ENCODE measurements at places on chromosomes 5 and 9. TPM values are rescaled to one million over a fixed set of nuclear protein-coding genes. Genes with fewer than 3 reads are reported as not detected.

TMEFF1 gene
- not detected for total RNA-seq

TRIM7 gene
- total RNA-seq, result 16.7 TPM

P4HA2 gene
- 25.5 TPM for total RNA-seq

PCDHB7 gene
- 0.79 TPM for total RNA-seq

SLC34A1 gene
- total RNA-seq, result 0.55 TPM

SPINK13 gene
- total RNA-seq, result not detected

ZNF483 gene
- 4.9 TPM for total RNA-seq

SPINK6 gene
- not detected for total RNA-seq

ADAMTS13 gene
- total RNA-seq, result 2.6 TPM

GRCh38 chr5:98942847-98943246 lies 14.0 kb upstream of the CHD1 start:
- DNase-seq, result no peak

DNA sequence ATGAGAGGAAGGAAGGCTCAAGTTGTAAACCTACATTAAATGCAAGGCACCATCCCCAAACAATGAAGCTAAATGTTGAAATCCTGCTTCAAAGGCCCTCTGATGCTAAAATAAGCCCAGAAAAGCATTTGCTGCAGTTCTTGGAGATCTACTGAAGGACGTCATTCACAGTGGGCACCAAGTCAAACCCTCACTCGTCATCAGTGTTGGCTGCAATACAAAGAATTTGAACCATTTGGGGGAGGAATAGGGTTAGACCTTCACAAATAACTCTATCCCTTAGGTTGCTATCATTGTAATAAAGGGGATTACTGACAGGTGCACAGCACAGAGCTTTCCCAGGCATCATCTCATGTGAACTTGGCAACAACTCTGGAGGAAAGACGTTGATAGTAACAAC lies 9.3 kb upstream of the MEGF9 start:
- no peak for DNase-seq

GRCh38 chr5:176844706-176845391 lies 34.5 kb downstream of the UNC5A start:
- DNase-seq, result no peak

- no peak for DNase-seq
Measured at GRCh38 chr5:2752821-2753439, 1.5 kb upstream of the IRX2 start.

DNA sequence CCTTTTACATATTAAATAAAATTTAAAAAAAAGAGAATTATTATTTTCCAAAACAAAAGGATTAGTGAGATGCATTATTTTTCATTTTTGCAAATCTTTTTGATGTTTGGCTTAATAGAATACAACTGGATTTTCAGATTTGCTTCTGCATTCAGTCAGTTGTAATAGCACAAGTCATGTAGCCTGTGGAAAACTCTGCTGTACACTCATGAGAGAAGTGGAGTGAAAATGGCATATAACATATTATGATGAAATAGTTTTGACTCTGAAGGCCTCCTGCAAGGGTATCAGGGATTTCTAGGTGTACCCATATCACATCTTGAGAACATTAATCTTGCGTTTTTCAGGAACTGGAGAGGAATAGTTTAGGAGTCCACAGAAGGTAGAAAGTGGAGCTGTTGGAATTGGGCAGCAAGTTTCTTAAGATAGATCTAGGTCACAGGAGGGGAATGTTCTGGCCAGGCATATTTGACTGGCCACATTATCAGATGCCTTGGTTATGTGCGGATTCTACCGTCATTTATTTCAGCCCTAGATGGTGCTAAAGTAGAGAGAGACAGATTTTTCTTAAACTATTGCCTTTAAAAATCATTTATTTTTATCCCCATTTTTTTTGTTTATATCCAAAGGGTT lies 16.4 kb downstream of the LNPEP start:
- no peak for DNase-seq

- DNase-seq, result no peak
Measured at GRCh38 chr5:138508958-138509357, 34.1 kb downstream of the ETF1 start.

- DNase-seq, result no peak
Measured at GRCh38 chr5:59709346-59709821, 184.1 kb downstream of the PDE4D start.

DNA sequence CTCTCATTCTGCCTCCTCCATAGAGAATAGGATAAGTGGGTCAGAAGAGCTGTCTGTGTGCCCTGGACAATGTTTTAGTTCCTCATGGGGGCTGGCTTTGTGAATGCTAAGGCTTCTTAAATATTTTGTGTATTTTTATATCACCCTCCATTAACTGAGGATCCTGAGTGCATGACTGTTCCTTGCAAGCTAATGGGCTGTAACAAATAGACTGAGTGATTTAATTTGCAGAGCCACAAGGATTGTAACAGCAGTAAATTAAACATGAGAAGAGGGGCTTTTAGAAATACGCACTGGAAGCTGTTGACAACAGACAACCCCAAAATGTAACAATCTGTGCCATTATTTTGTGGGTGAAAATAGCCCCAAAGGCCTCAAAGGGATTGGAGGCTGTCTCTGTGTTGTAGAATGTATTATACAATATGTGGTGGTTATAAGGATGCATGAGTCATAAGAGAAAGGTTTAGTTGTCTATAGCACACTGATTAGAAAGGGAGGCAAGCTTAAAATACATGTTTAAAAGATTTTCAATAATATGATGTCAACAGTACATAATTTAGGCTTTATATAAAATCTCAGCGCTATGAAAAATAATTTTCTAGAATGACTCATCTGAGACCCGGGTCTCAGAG lies 152.7 kb upstream of the ACTBL2 start:
- DNase-seq, result no peak

DNA sequence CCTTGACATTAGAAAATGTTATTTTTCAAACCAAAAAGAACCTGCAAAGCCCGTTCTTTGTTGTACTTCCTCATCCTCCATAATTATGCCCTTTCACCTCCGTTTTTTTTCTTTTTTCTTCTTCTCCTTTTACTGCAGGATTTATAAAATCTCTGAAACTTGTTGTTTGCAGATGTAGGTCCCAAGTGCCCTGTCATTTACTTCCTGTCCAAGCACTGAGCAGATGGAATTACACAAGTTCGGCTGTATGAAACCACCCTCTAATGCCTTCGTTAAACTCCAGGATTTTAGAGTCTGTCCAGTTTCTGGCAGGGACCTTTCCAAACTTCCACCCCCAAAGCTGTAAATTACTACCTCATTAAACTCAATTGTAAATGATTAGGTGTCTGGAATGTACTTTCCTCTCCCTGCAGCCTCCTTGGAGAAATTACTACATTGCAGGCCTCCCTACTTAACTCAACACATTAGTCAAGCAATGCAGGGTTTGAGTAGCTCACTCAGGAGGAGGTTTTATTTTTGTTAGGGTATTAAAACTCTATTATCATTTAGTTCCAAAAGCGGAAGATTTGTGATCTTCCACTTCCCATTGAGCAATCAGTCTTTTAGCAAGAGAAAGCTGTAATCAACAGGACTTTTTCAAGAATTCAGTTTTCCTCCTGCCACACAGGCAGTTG lies 125.6 kb upstream of the LPAR1 start:
- no peak for DNase-seq

GRCh38 chr5:3429962-3430361 lies 165.7 kb upstream of the IRX1 start:
- no peak for DNase-seq
